ENCODE measurements at places on chromosomes 5 and 9.

DNA sequence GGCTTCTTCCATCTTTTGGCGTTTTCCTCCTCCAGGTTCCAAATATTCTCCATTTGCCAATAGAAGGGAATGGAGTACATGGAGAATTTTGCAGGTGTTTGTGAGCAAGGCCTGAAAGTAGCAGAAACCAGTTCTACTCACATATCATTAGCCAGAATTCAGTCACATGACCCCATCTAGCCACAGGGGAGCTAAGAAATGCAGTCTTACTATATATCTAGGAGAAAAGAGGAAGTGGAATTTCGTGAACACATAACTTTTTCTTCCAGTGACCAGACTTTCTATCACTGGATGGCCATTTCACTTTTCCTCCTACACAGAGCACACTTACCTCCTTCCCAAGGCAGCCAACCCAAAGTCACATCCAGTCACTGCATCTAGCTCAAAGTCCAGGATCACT lies 55.1 kb downstream of the LOX start:
- no peak for DNase-seq

DNA sequence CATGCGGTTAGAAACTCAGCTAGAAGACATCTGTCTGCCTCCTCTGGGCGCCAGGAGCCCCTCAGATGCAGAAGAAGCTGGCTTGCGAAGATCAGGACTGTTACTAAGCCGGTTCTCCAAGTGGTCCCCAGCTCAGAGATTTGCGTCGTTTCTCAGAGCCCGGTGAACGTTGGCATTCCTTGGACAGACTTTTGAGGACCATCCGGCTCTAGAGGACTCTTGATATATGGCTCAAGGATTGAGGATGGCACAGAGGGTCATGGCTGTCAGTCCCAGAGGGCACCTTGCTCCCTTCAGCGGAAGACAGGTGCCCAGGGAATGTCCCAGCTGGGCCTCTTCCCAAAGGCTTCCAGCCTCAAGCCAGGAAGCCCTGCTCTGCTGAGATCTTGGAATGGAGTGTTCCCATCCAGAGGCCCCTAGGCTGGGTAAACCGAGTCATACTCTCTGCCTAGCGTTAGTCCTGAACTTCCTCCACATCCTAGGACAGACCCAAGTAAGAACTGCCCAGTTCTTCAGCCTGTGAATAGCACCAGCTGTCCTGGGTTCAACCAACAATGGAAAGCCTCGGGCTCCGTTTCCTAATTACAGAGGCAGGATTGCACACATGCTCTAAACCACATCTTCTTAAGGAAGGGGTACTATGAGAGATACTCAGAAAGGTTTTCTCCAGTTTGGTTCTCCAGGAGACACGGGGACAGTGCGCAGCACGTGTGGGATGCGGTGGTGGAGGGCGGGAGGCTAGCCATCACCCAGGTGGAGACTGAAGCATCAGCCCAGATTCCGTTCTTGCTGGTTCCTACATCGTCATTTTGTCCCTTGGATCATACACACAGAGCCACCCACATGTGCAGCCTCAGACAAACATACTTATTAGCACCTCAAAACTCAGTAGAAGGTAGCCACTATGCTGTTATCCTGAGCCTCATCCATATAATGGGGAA lies 51.4 kb downstream of the ZNF354C start:
- no peak for DNase-seq

- DNase-seq: no peak
Observed at GRCh38 chr5:67414712-67415111, 218.1 kb upstream of the CD180 start.

- no peak for DNase-seq
Observed at GRCh38 chr5:139407517-139407916, 3.6 kb upstream of the SPATA24 start.

- DNase-seq: no peak
Observed at GRCh38 chr5:3036041-3036788, 284.7 kb upstream of the IRX2 start.

- DNase-seq: no peak
Observed at GRCh38 chr5:15577132-15577531, 77.2 kb downstream of the FBXL7 start.
